Activated B cell treated with CpG ODN at 0.5 μM for 24 hours (primary cell): ENCODE measurements at places on chromosomes 13 and 19. TPM values are rescaled to one million over a fixed set of nuclear protein-coding genes. Genes with fewer than 3 reads are reported as not detected.
A peak's percentile ranks its signal among the peaks of the same experiment; 100 is the strongest.

B3GNT3 gene
- not detected in 2 replicates for total RNA-seq

VAV1 gene
- 105 and 121 TPM in 2 replicates for total RNA-seq

POGLUT2 gene
- total RNA-seq, result 0.11 TPM in 1 of 2 replicates, not detected in the other

ANGPTL8 gene
- not detected in 2 replicates for total RNA-seq

CLC gene
- not detected in 2 replicates for total RNA-seq

KHSRP gene
- total RNA-seq, result 251 and 281 TPM in 2 replicates

ZNF560 gene
- total RNA-seq, result 0.15 TPM in 1 of 2 replicates, not detected in the other

DNA sequence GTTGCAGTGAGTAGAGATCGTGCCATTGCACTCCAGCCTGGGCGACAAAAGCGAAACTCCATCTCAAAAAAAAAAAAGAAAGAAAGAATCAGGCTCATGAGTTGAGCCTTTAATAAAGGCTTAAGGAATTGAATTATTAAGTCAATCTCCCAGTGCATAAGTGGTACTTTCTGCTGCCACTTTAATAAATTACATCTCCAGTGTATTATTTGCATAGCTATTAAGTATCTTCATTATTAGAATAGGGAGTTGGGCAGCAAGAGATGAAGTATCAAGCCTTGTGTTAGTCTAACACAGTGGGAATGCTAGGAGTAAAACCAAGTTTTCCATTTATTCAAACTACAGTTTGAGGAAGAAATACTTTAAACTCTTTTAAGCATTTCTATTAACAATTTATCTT is 15.6 kb upstream of the FAM124A start:
- no peaks in the 10 kb centered on the region for H3K36me3 ChIP-seq
- no peaks in the 10 kb centered on the region for H3K4me1 ChIP-seq
- peaks cover 35% of the 10 kb centered on the region for H3K27me3 ChIP-seq
- H3K4me3 ChIP-seq, result no peak overlapping the region

DNA sequence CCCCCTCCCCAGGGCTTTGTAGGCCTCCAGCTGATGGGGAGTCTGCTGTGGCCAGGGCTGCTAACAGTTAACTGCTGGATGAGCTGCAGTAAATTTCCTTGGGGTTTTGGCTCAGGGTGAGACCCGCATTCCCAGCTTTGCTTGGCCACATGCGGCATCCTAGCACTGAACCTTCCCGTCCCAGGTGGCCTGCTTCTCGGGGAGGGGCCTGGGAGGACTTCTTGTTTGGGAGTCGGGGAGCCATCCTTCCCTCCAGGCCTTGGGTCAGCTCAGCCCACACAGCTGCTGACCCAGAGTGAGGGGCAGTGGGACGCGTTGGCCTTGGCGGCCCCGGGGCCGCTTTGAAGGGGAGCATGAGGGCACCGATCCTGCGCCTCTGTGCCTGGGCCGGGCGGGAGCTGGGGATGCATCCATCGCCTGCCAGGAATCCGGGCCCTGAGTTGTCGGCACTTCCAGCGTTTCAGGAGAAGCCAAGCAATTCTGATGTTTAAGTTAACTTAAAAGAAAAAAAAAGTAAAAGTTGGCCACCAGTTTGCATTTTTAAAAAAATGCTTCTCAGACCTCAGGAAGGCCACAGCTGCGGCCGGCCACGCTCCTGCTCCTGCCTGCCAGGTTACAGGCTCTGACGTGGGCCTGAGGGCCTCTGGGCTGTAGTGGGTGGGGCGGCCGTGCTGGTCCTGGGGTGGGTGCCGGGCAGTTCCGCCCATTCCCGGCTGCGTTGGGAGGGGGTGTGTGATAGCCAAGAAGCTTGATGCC is 27.7 kb downstream of the CRTC1 start:
- H3K27ac ChIP-seq, result no peak overlapping the region
- no peaks in the 10 kb centered on the region for H3K27me3 ChIP-seq
- no peak for DNase-seq
- peaks cover 22% of the 10 kb centered on the region for H3K4me1 ChIP-seq
- H3K36me3 ChIP-seq, result peaks cover 1% of the 10 kb centered on the region
- H3K4me3 ChIP-seq, result no peak overlapping the region

DNA sequence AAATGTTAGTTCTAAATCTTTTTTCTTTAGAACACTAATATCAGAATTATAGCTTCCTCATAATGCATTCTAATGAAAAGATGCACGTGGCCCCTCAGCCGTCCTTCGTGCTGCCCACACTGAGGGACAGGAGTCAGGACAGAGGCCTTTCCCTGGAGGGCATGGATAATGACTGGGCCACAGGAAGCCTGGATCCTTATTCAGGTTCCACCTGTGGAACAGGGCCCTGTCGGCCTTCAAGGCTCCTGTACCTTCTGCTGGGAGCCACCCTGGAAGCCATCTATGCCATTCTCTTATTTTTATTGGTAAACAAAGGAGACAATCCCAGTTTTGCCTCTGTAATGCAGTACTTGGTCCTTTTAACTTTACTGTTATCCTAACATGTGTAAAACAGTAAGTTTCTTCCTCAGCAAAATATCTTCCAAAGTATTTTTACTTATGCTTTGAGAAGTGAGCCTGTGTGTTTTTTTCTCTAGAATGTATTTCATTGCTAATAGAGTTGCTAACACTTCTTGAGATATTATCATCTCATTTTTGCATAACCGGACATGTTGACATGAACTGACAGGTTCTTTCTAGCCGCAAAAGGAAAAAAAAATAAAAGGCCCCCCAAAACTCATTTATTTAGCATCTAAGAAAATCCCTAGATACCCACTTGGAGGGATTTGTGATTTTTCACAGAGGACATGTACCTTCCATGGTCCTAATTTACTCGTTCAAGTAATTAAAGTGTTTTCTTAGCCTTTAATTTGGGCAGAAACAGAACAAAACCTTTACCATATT is 6.0 kb downstream of the GPR183 start:
- H3K27me3 ChIP-seq, result no peaks in the 10 kb centered on the region
- H3K27ac ChIP-seq, result peak overlapping the region; percentile 80
- H3K4me3 ChIP-seq, result peak overlapping the region; percentile 39
- peaks cover 67% of the 10 kb centered on the region for H3K36me3 ChIP-seq

DNA sequence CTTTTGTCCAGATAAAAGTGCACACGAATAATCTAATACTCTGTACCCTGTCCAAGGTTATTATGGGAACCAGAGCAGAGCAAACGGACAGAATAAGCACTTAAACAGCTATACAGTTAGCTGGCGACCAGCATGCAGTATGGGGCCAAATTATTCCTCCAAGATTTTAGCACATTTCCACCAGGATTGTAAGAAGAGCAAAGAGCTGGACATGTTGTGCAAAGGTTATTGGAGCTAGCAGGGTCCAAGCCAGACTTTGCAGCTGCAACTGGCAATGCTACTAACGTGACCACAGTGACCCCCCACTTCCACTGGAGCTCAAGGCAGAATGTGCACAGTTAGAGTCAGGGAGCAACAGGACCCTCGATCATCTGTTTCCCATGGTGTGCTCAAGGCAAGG is 89.9 kb downstream of the COL4A1 start:
- H3K4me3 ChIP-seq, result no peak overlapping the region
- H3K27ac ChIP-seq, result no peak overlapping the region
- H3K36me3 ChIP-seq, result no peaks in the 10 kb centered on the region
- H3K27me3 ChIP-seq, result peaks cover 2% of the 10 kb centered on the region

DNA sequence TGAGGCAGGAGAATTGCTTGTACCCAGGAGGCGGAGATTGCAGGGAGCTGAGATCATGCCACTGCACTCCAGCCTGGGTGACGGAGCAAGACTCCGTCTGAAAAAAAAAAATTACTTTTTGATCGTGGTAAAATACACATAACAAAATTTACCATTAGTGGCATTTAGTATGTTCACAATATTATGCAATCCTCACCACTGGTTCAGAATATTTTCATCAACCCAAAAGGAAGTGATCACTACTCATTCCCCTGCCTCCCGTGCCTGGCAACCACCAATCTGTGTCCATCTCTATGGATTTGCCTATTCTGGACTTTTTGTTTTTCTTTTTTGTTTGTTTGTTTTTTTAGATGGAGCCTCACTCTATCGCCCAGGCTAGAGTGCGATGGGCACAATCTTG is 1.2 kb upstream of the PALM3 start:
- DNase-seq, result no peak
- no peak overlapping the region for H3K27ac ChIP-seq
- no peak overlapping the region for H3K4me3 ChIP-seq
- peaks cover 28% of the 10 kb centered on the region for H3K27me3 ChIP-seq

DNA sequence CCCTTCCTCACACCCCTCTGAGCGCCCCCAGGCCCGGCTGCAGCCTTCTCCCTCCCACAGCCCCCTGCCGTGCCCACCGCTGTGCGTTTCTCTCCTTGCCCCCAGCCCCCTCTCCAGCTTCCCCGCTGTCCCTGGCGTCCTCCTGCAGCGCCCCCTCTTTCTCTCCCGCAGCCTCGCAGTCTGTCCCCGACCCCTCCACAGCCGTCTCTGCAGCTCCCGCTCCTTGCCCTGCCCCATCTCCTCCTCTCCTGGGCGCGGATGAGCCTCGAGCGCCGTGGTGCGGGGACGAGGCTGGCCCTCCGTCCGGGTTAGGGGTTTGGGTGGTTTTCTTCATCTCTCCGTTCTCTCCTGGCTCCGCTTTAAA is 1.1 kb downstream of the KMT5C start:
- no peak for DNase-seq
- H3K4me3 ChIP-seq, result peak overlapping the region; percentile 83
- H3K4me1 ChIP-seq, result peaks cover 31% of the 10 kb centered on the region
- peaks cover 5% of the 10 kb centered on the region for H3K27me3 ChIP-seq
- H3K36me3 ChIP-seq, result peaks cover 6% of the 10 kb centered on the region

DNA sequence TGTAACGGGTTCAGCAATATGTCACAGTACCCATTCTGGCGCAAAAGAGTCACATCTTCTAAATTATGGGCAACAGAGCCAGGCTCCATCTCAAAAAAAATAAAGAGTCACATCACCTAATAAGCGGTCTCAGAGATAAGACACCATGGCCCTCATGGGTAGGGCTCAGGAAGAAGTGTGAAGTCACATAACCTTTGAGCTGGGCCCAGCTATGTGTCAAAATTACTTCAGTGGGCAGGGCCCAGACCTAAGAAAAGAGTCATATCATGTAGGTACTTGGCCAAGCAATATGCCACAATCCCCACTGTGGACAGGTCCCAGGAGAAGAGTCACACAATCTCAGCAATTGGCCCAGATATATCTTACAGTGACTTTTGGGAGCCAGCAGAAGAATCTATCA is 11.4 kb upstream of the ZNF91 start:
- DNase-seq, result no peak
- H3K27me3 ChIP-seq, result peaks cover 2% of the 10 kb centered on the region
- H3K4me3 ChIP-seq, result no peak overlapping the region

DNA sequence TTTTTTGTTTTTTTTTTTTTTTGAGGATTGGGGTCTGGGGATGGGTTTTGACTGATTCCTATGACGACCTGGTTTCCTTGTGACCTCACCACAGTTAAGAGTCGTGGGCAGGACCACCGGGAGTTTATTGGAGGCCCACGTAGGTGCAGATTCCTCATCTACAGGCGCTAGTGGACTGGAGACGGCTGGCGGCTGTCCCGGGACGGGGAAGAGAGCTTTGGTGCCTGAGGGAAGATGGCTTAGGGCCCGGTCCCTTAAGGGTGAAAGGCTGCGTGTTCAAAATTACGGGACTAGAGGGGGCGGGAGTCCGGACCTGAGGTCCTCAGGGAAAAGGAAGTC is 682 bp upstream of the TEAD2 start:
- no peaks in the 10 kb centered on the region for H3K36me3 ChIP-seq
- no peak overlapping the region for H3K4me3 ChIP-seq
- no peak for DNase-seq
- H3K27me3 ChIP-seq, result no peaks in the 10 kb centered on the region
- no peak overlapping the region for H3K27ac ChIP-seq
- H3K4me1 ChIP-seq, result peaks cover 34% of the 10 kb centered on the region

DNA sequence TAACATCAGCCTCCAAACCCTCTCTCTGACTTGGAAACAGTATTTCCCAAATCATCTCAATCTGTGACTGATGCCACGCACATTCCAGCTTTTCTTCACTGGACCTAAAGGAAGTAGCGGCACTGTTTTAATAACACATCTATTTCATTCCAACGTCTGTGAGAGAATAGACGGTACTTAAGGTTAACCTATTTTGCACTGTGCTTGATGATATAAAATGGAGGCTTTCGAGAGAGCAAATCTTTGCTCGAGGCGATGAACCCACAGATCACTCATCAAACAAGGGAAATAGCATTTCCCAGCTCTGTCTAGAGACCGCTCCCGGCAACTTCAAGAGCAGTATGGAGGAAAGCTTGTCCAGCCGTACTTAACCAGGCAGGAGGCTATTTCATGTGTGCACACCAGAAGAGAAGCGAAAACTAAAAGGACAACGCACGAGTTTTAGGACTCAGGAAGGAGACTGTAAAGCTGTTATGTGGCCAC is 2.9 kb downstream of the UBL3 start:
- H3K4me3 ChIP-seq, result peak overlapping the region; percentile 84
- H3K36me3 ChIP-seq, result peaks cover 11% of the 10 kb centered on the region
- peaks cover 46% of the 10 kb centered on the region for H3K4me1 ChIP-seq
- peak overlapping the region; percentile 61 for H3K27ac ChIP-seq
- no peaks in the 10 kb centered on the region for H3K27me3 ChIP-seq

GRCh38 chr19:40612831-40613689 is 11.9 kb downstream of the LTBP4 start:
- peak overlapping the region; percentile 89 for H3K27ac ChIP-seq
- H3K4me1 ChIP-seq, result peaks cover 46% of the 10 kb centered on the region
- H3K27me3 ChIP-seq, result no peaks in the 10 kb centered on the region
- DNase-seq, result peak; percentile 72

- H3K4me1 ChIP-seq, result peaks cover 61% of the 10 kb centered on the region
- DNase-seq, result no peak
- no peaks in the 10 kb centered on the region for H3K27me3 ChIP-seq
- H3K36me3 ChIP-seq, result peaks cover 52% of the 10 kb centered on the region
- peak overlapping the region; percentile 68 for H3K4me3 ChIP-seq
- peak overlapping the region; percentile 93 for H3K27ac ChIP-seq
Measured at GRCh38 chr19:55275851-55276719, 3.8 kb downstream of the HSPBP1 start.

DNA sequence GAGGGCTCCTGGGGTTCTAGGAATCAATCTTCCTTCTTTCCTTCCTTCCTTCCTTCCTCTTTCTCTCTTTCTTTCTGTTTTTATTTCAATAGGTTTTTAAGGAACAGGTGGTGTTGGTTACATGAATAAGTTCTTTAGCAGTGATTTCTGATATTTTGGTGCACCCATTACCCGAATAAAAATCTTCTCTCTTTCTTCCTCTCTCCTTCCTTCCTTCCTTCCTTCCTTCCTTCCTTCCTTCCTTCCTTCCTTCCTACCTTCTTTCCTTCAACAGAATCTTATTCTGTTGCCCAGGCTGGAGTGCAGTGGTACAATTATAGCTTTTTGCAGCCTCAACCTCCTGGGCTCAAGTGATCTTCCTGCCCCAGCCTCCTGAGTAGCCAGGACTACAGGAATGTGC is 16.0 kb upstream of the URI1 start:
- no peaks in the 10 kb centered on the region for H3K36me3 ChIP-seq
- H3K4me3 ChIP-seq, result no peak overlapping the region
- H3K27ac ChIP-seq, result no peak overlapping the region
- H3K4me1 ChIP-seq, result peaks cover 3% of the 10 kb centered on the region
- peaks cover 9% of the 10 kb centered on the region for H3K27me3 ChIP-seq
